Skeletal muscle cell (primary cell): ENCODE measurements at places on chromosomes 12 and 14.
A peak's percentile ranks its signal among the peaks of the same experiment; 100 is the strongest.

GRCh38 chr14:101181446-101182313 lies 278.2 kb upstream of the RTL1 start:
- no peak for DNase-seq

GRCh38 chr12:19482551-19483109 lies 43.3 kb downstream of the AEBP2 start:
- no peak for DNase-seq

DNA sequence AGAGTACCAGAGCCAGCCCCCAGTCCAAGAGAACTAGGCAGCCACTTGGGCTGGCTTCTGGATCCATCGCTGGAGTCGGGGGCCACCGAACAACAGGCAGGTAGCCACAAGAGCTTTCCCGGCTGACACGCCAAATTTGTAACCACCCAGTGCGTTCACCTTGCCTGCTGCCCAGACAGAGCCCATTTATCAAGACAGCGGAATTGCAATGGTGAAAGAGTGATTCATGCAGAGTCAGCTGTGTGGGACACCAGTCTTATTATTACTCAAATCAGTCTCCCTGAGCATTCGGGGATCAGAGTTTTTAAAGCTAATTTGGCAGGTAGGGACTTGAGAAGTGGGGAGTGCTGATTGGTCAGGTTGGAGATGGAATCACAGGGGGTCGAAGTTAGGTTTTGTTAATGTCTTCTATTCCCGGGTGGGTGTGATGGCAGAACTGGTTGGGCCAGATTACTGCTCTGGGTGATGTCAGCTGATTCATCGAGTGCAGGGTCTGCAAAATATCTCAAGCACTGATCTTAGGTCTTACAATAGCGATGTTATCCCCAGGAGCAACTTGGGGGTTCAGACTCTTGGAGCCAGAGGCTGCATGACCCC lies 64.3 kb downstream of the PDE6H start:
- DNase-seq: no peak

- peak; percentile 67 for DNase-seq
Observed at GRCh38 chr12:13339538-13339937, 143.0 kb downstream of the EMP1 start.

DNA sequence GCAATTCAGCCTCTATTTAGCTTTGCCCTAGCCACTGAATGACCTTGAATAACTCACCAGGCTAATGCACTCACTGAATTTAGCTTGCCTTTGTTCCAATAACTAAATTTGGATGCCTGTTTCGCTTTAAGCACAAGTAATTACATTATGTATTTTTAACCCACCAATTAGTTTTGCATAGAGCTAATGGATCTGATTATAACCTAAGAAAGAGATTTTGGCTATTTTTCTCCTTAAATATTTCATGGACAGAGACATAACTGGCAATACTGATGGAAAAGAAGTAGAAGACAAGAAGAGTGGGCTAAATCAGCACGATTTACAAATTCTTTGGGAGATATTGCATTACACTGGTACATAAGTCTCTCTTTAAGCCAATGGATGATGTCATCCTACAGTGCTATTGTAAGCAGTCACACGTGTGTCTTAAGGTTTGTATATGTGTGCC lies 85.7 kb downstream of the AKAP6 start:
- no peak for DNase-seq

DNA sequence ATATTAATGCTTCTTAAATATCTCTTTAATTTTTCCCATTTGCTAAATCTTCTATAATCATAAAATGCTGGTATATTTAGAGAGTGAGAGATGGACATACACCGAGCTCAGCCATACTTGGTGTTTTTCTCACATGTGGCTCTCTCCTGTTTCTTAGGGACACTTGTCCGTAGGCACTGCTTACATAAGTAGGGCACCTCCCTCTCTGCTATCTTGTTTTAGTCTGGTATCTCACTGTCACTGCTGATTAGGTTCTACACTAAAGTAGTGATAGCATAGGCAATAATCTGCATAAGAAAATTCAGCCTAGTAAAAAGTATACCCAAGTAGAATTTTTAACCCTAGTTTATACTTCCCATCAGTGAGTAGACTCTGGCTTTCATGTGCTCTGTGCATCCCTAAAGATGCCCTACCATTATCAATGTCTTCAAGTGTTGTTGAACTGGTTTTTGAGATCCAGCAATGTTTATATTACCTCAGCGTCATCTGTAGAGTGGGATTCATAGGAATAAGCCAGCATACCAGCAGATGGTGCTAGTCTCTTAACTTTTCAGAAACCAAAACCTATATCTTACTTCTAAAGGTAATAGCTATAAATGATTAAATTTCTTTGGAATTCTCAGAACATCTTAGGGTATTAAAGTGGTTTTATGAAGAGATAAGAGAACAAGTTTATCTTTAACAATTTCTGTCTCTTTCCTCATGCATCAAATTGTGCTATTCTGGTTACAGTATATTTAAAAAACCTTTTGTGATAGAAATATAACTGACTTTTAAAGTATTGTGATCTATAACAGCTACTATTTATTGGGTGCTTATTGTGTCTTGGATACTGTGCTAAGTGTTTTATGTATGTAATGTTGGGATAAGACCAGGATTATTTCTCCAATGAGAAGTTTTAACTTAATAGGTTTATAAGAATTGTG lies 32.9 kb downstream of the ARID2 start:
- peak; percentile 20 for DNase-seq

GRCh38 chr12:73815072-73815645 lies 722.5 kb upstream of the ATXN7L3B start:
- no peak for DNase-seq

DNA sequence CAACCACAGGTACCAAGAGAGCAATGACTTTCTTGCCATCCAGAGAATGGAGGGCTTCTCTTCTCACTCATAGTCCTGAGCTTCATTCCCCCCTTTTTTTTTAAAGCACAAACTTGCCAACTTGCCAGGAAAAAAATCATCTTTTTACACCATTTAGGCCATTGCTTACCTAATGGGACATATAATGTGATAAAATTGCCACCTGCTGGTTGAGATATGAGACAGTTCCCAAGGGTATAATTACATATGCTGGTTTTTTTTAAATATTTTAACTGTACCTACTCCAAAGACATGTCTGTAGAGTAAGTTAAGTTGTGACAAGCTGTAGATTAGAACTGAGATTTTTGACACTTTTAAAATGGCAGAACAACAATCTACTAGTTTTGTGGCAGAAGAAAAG lies 519.1 kb upstream of the SEL1L start:
- DNase-seq: no peak

- DNase-seq: peak; percentile 61
Observed at GRCh38 chr14:100664841-100665510, 61.7 kb upstream of the DLK1 start.

- DNase-seq: no peak
Observed at GRCh38 chr14:75960231-75960630, 21.6 kb downstream of the TGFB3 start.

GRCh38 chr14:21723431-21724045 lies 49.9 kb upstream of the OR4E1 start:
- DNase-seq: no peak

- no peak for DNase-seq
Observed at GRCh38 chr12:21248679-21249078, 86.0 kb downstream of the SLCO1A2 start.

DNA sequence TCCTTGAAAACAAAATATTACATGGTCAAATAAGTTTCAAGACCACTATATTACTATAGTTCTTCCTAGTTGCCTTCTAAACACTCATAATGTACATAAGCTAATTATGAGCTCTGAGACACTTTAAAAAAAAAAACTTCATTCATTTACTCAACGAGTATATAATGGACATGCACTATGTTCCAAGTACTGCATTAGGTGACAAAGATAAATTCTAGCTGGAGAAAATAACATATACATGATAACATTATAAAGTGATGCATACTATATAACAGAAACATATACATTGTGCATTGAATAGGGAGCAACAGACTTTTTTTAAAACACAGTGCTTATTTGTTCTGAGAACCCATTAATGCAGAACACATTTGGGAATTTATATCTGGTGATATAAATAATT lies 202.3 kb downstream of the NELL2 start:
- no peak for DNase-seq

DNA sequence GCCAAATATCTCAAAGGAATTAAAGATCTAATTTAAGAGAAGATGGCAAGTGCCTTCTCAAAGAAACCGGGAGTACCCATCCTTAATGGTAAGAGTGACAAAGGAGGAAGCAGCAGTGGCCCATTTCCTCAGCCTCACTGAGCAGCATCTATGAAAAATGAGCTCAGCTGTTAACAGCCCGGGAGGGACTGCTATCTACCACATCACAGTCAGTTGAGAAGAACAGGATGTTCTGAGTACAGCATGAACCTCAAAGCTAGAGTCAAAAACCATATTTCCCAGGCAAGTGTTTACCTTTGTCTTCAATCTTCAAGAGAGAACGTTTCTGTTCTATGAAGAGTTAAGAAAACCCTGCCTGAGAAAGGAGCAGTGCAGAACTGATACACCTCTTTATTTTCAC lies 115.0 kb downstream of the BTG1 start:
- DNase-seq: peak; percentile 90

- DNase-seq: no peak
Observed at GRCh38 chr12:65938807-65939206, 114.5 kb downstream of the HMGA2 start.

- no peak for DNase-seq
Observed at GRCh38 chr12:113056631-113057488, at the start of gene DTX1. Gene DTX1, plus strand, starts transcription at chr12:113056730. Its CDS starts 1,463 bp downstream, at chr12:113058193.

DNA sequence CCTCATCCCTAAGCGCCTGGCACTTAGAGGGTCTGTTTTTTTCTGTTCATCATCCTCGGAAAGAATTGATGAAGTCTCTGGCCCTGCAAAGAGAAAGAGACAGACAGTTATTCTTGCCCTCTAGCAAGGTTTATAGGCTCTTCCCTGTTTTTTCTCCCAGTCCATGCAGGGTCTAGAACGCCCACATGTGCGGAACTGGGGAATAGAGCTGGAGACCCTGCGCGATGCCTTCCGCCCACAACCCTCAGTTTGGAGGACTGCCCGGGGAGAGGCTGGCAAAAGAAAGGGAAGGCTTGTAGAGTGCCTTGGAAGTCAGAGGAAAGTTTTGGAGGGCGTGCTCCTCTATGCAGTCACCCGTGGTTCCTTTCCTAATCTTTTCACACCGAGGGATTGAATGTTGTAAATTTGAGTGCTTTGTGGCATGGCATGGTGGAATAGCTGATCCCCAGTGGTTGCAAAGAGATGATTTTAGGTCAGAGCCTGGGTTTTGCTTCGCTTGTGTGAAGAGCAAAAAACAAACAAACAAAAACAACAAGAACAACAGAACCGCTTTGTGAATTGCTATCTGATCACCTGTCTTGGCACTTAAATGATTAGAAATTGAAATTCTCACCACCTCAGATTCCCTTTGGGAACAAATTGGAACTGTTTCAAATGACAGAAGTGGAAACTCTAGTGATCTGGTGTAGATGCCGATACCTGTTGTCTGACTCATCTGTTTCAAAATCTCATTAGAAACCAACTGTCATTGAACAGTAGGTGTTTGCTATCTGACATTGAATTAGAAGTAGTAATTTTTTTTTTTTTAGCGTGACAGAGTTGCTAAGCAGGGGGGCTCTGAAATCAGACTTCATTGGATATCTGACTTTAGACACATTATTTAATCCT lies 947 bp downstream of the GAS2L3 start:
- no peak for DNase-seq

GRCh38 chr14:98022541-98023520 lies 1225.6 kb downstream of the VRK1 start:
- no peak for DNase-seq

DNA sequence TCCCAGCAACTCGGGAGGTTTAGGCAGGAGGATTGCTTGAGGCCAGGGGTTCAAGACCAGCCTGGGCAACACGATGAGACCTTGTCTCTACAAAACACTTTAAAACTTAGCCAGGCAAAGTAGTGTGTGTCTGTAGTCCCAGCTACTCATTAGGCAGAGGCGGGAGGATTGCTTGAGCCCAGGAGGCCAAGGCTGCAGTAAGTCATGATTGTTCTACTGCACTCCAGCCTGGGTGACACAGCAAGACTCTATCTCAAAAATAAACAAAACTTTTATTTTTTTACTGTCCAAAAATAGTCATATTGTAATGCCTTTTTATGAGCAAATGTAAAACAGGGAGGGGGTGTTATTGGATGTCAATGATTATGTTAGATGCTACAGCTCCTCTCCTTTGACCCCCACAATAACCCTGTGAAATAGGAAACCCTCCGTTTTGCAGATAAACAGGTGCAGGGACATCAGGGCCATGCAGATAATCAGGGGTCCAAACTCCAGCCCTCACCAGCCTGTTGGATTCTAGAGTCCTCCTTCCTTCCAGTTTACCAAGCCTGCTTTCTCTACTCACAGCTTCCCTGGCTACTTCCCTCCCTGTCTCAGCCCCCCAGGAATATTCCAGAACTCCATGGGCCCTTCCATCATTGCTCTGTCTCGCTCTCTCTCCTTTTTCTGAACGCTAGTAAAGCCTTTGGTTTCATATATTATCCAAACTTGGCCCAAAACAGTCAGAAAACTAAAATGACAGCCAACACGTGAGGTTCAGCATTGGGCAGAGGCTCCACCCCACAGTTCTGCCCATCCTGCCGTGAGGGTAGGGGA lies 5.9 kb upstream of the FBLN5 start:
- no peak for DNase-seq

DNA sequence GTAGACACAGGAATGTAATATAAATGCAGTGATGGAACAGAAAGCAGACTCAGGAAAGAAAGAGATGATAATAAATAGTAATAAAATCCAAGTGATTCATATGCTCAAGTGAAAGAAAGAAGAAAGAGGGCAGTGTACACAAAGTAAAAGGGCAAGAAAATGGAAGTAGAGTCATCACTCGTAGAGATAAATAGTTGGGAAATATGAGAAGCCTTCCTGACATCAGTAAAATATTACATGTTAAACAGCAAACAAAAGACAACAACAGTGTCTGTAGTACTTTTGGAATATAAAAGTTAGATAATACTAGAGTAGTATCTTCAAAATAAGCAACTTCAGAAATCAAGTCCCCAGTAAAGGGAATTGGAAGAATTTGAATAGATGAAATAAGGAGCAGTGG lies 412.3 kb downstream of the RAD51B start:
- DNase-seq: no peak

DNA sequence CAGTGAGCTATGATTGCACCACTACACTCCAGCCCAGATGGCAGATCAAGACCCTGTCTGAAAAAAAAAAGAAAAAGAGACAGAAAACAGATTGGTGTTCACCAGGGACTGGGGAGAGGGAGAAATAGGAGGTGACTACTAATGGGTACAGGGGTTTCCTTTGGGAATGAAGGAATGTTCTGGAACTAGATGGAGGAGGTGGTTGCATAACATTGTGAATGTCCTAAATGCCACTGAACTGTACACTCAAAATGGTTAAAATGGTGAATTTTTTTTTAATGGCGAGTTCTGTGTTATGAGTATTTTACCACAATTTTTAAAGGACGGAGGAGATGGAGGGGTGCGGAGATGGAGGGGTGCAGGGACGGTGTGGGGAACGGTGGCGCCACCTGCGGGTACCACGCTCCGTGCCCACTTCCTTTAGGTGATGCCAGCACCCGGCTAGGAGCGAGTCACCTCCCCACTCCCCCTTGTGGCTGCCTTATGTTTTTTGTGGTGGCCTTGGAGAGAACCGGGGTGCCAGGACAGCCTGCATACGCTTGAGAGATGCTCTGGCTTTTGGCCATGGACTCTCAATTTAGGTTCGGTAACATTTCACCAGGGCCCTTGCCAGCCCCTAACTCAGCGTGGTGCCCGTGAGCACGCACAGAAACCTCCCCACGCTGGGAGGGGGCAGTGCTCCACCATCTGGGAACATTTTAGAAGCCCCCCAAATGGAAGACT lies 16.1 kb downstream of the UBC start:
- no peak for DNase-seq
